Progenitor cell of endocrine pancreas (in vitro differentiated cells): ENCODE measurements at places on chromosomes 5 and 9. TPM values are rescaled to one million over a fixed set of nuclear protein-coding genes. Genes with fewer than 3 reads are reported as not detected.

DNA sequence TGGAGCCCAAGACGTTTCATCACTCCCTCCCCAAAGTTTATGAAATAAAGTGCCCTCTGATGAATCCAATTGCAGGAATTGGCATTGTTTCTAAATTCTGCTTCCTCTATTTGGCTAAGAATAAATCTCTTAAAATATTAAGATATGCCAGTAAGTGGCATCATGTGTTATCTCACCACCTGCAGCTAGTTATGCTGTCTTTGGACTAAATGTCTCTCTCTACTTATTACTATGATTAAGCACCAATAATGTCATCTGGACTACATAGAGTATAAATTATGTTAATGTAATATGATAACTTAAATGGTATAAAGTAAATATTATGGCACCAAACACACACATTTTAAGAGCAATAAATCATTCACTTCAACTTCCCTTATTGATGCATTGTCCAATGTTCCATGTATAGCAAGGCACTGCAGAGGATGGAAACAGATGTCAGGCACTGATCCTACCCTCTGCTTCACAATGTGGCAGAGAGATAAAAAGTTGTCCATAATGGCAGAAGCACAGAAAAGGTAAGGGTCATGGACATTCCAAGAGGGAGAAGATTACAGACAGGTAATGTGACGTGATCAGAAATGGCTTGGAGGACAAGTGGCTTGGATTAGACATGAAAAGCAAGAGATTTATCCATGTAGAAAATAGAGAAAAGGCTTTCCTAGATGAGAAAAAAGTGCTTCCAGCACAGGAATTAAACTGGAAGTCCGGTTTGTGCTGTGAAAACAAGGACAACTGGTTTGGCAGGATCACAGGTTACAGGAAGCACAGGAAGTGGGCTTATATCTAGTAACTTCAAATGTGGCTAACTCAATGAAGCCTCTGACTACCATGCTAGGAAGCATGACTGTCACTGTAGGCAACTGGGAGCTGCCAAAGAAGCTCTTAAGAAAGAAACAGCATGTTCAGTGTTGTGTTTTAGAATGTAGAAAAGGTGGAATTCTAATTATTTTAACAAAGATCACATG, 26.7 kb downstream of the MARCHF11 start:
- H3K27me3 ChIP-seq = no peaks in the 10 kb centered on the region
- DNase-seq = no peak
- no peak overlapping the region for H3K27ac ChIP-seq
- no peaks in the 10 kb centered on the region for H3K36me3 ChIP-seq

The GABRA6 gene
- not detected in 2 replicates for total RNA-seq

The PCDHGB2 gene
- total RNA-seq = 0.80 and 0.89 TPM in 2 replicates

GRCh38 chr5:150612905-150613670, 27.4 kb upstream of the SYNPO start:
- peaks cover 18% of the 10 kb centered on the region for H3K27me3 ChIP-seq
- no peak overlapping the region for H3K27ac ChIP-seq
- no peaks in the 10 kb centered on the region for H3K36me3 ChIP-seq
- no peak overlapping the region for H3K4me3 ChIP-seq
- H3K4me1 ChIP-seq = peaks cover 11% of the 10 kb centered on the region

The ZNF618 gene
- 75.3 and 85.8 TPM in 2 replicates for total RNA-seq

GRCh38 chr5:82673057-82673809, 395.1 kb upstream of the RPS23 start:
- no peak overlapping the region for H3K4me3 ChIP-seq
- H3K27ac ChIP-seq = no peak overlapping the region
- no peaks in the 10 kb centered on the region for H3K4me1 ChIP-seq
- H3K36me3 ChIP-seq = no peaks in the 10 kb centered on the region
- no peak for DNase-seq

- no peak overlapping the region for H3K4me3 ChIP-seq
- no peaks in the 10 kb centered on the region for H3K36me3 ChIP-seq
- H3K27ac ChIP-seq = no peak overlapping the region
- H3K27me3 ChIP-seq = peaks cover 3% of the 10 kb centered on the region
- DNase-seq = no peak
- H3K4me1 ChIP-seq = peaks cover 5% of the 10 kb centered on the region
These were observed 103.9 kb downstream of the FRMD3 start for GRCh38 chr9:83434254-83434653.

DNA sequence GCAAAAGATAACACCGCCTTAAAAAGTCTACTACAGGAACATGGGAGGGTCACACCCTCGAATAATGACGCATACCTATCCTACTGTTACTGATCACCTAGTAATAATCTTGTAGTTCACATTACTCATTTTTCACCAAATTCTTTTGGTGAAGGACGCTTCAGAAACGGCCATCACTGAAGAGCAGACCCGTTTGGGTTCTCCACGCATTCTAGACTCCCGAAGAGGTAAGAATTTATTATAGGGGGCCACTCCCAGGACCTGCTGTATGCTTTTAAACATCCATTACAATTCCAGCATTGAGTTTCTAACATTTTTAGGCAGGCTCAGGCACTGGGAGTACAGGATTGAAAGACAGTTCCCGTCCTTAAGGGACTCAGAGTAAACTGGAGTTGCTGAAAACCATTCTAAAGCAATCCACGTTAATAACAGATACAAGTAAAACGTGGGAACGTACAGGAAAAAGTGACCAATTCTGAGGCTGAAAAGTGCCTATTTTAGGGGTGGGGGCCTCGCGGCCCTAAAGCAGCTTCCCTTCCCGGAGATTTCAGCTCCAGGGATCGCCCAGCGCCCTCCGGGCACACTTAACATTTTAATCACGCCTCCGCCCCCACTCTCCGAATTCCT, at the start of gene FER:
Gene FER (plus strand): TSS at position 124 of the 627 bp plus-strand sequence. CDS start 50,286 bp downstream, outside the sequence.
- no peaks in the 10 kb centered on the region for H3K36me3 ChIP-seq
- no peaks in the 10 kb centered on the region for H3K27me3 ChIP-seq
- H3K4me1 ChIP-seq = peaks cover 24% of the 10 kb centered on the region
- H3K4me3 ChIP-seq = peak within 1 kb of the TSS; percentile 80

The LAMC3 gene
- total RNA-seq = 0.12 and 0.27 TPM in 2 replicates
